PC-9 (cell line): ENCODE measurements at places on chromosomes 7 and 10.

DNA sequence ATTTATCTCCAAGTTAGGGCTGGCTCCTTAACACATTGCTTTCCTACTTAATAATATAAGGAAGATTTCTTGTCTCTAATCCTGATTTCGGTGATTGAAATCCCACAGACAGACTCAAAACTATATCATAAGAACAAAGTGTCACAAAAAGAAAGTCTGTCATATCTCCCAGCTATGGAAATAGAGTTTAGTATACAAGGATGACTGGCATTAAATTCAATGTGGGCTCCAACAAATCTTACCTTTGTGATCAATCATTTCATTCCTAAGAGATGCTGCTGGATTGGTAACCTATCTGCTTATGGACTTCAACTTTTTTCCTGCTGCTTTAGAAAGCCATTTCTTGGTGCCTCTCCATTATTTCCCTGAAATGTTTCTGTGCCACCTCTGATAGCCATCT lies 39.5 kb upstream of the ZRANB1 start:
- DNase-seq = no peak

GRCh38 chr7:136339464-136339863 lies 362.3 kb upstream of the MTPN start:
- DNase-seq = no peak

DNA sequence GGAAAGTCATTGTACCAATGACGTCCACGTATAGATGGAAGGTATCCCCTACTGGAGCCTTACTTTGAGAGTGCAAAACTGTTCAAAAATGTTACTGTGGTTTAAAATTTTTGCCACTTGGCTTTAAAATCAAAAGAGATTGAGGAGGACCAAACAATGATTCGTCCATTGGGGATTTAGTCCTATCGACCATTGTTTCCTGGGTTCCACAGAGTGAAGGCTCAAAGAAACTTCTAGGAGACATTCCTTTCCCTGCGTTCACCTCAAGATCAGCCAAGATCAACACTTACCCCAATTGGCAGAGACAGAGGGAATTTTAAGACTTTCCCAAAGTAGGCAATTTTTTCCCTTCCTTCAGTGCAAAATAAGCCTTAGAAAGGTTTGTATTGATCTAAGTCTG lies 152.3 kb downstream of the NEBL start:
- no peak for DNase-seq

- DNase-seq = peak; percentile 48
Observed at GRCh38 chr7:121366852-121367431, 29.2 kb downstream of the FAM3C start.

- DNase-seq = no peak
Observed at GRCh38 chr10:46326066-46326465, 39.3 kb downstream of the ANTXRL start.

- DNase-seq = no peak
Observed at GRCh38 chr7:39430441-39430840, 135.8 kb upstream of the YAE1 start.

DNA sequence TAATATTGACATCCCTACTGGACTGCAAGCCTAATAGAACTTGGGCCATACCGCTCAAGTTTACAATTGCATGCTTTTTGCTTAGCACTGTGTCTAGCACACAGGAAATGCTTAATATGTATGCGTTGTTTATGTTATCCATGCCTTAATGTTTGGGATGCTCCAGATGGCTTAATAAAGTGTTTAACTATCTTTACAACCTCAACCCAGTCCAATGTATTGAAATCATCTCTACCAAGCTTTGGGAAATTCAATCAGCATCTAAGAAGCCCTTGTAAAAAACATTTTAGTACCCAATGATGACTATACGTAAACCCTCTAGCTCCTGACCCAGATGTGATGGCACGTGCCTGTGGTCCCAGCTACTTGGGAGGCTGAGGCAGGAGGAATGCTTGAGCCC lies 40.0 kb downstream of the CALD1 start:
- DNase-seq = no peak

GRCh38 chr10:133274751-133275683 lies 1.7 kb downstream of the ADAM8 start:
- DNase-seq = peak; percentile 54

GRCh38 chr7:121563177-121563576 lies 167.1 kb upstream of the FAM3C start:
- DNase-seq = no peak

DNA sequence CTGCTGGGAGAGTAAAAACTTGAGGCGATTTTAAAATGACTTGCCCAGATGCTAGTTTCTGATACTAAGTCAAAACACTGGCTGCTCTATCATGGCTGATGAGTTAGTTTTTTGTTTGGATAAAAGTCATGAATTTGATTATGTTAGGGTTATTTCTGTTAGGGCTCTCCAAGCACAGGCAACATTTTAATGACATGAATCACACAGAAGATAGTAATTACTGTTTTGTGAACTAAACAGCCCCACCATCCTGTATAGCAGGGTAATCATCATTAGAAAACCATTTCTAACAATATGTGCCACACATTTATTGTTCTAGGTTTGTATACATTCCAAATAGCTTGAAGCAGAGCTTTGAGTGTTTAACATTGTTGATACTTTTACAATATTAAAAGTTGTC lies 750.3 kb downstream of the ANKRD7 start:
- no peak for DNase-seq

- no peak for DNase-seq
Observed at GRCh38 chr10:30348378-30348776, 701 bp downstream of the MTPAP start.

- DNase-seq = peak; percentile 90
Observed at GRCh38 chr7:20296444-20296843, 34.3 kb upstream of the ITGB8 start.

DNA sequence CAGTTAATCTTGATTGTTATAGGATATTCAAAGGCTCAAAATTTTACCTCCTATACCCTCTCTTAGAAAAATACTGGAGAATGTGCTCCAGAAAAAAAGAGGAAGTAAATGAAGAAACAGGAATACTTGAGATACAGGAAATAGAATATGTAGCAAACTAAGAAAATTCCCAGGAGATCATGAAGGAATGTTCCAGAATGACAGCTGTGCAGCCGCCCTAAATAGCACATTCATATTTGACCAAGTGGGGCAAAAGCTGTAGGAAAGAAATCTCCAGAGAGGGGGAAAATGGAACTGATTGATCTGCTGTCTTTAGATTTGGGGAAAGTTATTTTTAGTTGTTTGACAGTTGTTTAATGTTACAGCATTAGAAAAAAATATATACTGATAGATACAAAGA lies 46.2 kb upstream of the ZEB1 start:
- no peak for DNase-seq

- no peak for DNase-seq
Observed at GRCh38 chr10:13571541-13571940, 15.2 kb upstream of the PRPF18 start.

DNA sequence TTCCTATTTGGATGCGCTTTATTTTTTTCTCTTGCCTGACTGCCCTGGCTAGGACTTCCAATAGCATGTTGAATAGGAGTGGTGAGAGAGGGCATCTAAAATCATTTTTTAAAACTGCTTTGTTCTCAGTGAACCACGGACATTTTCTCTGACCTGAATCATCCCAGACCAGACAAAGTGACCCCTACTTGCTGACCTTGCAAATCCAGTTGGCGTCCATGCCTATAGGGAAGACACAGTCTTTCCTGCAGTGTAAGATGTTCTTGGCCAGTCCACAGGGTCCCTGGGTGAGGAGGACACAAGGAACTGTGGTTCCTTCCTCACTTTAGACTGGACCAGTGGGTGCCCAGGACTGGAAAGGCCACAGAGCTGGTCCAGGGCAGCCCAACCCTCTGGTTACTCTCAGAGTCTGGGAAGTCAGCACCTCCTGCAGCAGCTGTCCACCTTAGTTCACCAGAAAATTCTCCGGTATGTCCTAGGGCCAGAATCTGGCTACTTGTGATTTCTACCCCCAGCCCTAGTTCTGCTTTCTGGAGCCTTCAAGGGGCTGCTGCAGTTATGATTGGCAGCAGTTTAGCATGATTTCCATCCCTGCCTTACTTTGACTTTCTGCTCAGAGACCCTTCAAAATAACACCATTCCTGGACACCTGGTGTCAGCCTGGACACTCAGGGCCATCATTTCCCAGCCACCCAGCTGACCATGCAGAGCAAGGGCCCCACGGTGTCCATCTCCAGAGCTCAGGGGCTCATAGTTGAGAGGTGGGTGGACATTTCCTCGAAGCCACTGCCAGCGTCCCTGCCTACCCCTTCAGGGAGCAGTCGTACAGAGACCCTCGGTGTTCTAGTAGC lies 19.3 kb downstream of the VIPR2 start:
- DNase-seq = no peak

- DNase-seq = no peak
Observed at GRCh38 chr10:34575882-34576281, 239.2 kb downstream of the PARD3 start.

- DNase-seq = no peak
Observed at GRCh38 chr7:73919694-73920375, 58.9 kb downstream of the TMEM270 start.

DNA sequence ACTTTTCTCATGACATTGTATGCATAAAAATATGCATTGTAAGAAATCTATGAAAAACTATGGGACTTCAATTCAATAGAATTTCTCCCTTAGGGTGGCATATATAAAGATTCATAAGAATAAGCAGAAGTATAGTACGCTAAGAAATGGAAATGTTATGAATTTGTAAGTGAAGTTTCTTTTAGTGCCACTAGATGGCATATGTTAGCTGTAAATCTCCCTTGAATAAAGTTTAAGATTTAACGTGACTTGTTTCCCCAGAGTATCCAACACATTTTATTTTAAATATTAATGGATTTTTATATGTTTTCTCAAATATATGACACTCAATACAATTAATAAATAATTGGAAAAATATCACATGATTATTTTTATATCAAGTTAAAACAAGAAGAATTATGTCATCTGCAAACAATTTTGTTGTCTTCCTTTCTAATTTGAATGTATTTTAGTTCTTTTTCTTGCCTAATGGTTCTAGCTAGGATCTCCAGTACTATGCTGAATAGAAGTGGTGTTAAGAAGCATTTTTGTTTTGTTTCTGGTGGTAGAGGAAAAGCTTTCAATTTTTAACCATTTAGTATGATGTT lies 287.2 kb downstream of the HGF start:
- DNase-seq = no peak

DNA sequence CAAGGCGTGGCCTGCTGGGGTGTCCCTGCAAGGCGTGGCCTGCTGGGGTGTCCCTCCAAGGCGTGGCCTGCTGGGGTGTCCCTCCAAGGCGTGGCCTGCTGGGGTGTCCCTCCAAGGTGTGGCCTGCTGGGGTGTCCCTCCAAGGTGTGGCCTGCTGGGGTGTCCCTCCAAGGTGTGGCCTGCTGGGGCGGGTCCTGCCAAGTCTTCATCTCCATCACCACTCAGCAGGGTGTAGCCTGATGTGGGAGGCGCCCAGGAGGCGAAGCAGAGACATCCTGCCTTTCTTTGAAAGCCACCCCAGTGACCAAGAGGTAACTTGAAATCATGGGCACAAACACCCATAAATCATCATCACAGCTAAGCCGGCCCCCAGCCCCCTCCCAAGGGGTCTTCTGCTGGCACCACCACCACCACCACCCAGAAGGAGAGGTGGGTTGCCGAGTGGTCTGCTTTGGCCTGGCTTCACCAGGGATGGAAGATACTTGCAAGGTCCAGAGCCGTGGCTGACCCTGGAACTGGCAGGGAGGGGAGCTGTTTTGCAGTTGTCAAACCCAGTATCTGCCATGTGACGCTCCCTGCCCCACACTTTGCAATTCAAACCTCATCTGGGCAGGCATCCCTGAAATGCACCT lies 190.6 kb downstream of the EBF3 start:
- DNase-seq = no peak

DNA sequence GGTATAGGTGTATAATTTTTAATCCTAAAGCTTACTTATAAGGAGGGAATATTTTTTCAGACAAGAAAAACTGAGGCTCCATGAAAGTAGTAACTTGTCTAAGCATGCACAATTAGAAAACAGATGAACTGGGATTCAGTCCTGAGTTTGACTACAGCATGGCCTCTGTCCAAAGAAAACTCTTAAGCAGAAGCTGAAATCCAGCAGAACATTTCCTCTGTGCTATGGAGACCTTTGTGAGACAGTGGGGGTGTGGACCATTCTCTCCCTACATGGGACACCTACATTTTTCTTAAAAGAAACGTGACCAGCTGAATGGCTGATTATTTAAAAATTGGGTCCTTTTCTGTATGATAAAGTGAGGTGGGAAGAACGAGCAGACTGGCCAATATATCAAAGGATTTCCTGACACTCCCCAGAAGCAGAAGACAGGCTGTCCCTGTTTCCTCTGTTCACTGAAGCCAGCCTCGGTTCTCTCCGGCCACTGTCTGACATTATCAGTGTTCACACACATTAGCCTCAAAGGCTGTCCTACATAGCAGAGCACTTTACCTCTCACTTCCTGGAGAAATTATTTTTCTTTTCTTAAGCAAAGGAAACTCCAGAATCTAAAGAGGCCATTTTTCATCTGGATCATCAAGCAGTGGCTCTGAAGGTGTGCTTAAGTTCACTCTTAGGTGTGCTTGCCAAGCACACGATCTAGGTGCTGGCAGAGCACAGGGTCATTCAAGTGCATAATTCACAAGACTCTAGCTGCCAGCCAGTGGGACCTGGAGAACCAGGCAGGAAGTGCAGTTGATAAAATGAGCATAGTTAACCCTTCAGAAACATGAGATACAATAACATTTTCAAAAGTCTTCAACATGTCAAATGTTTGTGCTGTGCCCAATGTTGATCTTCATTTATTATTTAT lies 40.4 kb upstream of the KIAA1217 start:
- no peak for DNase-seq

GRCh38 chr7:19957664-19958063 lies 184.2 kb upstream of the TMEM196 start:
- DNase-seq = peak; percentile 56

DNA sequence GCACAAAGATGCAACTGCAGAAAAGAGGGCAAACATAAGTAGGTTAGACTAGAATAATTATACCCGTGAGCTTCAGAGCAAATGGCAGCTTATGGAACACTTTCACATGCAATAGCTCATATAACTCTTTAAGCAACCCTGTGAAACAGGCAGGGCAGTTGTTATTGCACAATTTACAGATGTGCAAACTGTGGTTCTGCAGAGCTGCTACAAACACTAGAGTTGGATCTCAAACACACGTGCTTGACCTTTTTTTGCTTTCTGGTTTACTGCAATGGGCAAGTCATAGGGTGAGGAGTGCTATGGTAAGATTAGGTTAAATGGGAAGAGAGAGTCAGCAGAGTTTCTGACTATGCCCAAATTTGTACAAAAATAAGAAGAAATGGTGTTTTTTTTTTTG lies 610.8 kb downstream of the GATA3 start:
- DNase-seq = no peak

- no peak for DNase-seq
Observed at GRCh38 chr10:114681542-114681941, 23.5 kb upstream of the ABLIM1 start.
